ENCODE measurements at places on chromosomes 3 and 15. TPM values are rescaled to one million over a fixed set of nuclear protein-coding genes. Genes with fewer than 3 reads are reported as not detected.

DNA sequence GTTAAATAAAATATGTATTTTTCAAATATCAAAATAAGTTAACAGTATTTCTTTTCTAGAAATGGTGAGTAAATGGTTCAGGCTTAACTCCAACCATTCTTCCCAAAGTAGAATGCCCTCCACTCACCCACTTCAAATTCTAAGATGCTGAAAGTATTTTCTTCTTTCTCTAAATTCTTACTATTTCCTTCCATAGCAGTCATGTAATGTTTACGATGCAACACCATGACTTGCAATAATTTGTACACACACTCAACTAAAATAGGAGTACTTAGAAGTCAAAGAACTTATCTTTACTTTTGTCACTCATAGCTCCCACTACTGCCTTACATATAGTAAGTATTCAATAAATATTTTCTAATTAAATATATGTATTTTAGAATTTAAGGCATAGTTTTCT, 65.0 kb downstream of the AQR start:
- no peak overlapping the region for H3K4me3 ChIP-seq
- H3K27ac ChIP-seq: no peak overlapping the region
- no peaks in the 10 kb centered on the region for H3K4me1 ChIP-seq
- DNase-seq: no peak

GRCh38 chr3:16320711-16321110, 55.7 kb downstream of the OXNAD1 start:
- H3K27me3 ChIP-seq: no peaks in the 10 kb centered on the region
- no peak overlapping the region for H3K27ac ChIP-seq
- H3K36me3 ChIP-seq: no peaks in the 10 kb centered on the region
- no peaks in the 10 kb centered on the region for H3K4me1 ChIP-seq
- no peak for DNase-seq

GRCh38 chr3:53226142-53226840, 29.5 kb downstream of the TKT start:
- DNase-seq: no peak
- no peak overlapping the region for H3K4me3 ChIP-seq
- no peak overlapping the region for H3K27ac ChIP-seq
- no peaks in the 10 kb centered on the region for H3K36me3 ChIP-seq

DNA sequence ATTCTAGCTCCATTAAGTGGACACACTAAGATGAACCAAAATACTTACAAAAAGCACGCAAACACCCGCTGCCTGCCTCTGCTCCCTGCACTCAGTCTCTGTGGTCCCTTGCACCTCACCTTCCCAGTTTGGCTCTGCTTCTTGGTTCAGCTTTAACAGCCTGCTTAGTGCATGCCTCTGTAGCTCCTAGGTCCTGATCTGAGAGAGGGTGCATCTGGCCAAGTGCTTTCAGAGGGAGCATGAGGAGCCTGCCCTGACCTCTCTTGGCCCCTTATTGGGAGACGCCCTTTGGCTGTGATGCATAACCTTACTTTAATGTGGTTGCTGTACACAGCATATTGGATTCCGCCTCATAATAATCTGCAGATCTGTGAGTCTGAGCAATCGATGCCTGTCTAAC, 21.2 kb upstream of the ATP10A start:
- no peak overlapping the region for H3K4me3 ChIP-seq
- H3K36me3 ChIP-seq: no peaks in the 10 kb centered on the region
- H3K27ac ChIP-seq: no peak overlapping the region
- H3K4me1 ChIP-seq: no peaks in the 10 kb centered on the region
- no peaks in the 10 kb centered on the region for H3K27me3 ChIP-seq
- no peak for DNase-seq

DNA sequence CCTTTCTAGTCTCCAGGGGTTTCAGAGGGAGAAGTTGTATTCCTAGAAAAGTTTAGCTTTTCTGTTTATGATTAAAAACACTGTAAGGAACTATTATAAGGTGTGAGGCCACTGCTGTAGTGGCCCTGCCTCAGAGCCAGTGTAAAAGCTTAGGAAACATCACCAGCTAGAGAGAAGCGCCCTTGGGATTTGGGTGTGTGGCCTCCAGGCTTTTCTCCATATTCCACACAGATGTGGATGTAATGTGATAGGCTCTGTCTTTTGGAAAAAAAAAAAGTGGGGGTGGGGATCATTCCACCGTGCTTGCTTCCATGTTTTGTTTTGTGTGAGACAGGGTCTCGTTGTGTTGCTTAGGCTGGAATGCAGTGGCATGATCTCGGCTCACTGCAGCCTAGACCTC, 13.9 kb downstream of the SEC61A1 start:
- H3K4me3 ChIP-seq: no peak overlapping the region
- no peak overlapping the region for H3K27ac ChIP-seq
- H3K36me3 ChIP-seq: no peaks in the 10 kb centered on the region
- H3K4me1 ChIP-seq: no peaks in the 10 kb centered on the region
- no peak for DNase-seq

DNA sequence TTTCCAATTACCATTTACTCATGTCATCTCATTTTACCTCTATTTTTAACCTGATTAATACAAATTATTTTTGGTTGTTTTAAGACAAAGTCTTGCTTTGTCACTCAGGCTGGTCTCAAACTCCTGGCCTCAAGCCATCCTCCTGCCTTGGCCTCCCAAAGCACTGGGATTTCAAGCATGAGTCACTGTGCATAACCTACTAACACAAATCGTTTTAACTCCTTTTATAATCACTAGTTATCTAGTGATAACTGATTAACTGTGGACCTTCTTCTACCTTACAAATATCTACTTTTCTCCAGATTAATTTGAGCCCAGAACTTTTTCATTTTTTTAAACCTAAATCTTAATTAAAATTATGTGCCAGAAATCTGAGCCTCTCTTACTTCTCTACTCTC, 4.6 kb downstream of the ATP13A3 start:
- DNase-seq: no peak
- H3K4me3 ChIP-seq: no peak overlapping the region
- peaks cover 4% of the 10 kb centered on the region for H3K4me1 ChIP-seq
- H3K27ac ChIP-seq: no peak overlapping the region

Gene CAND2
- 11.4 TPM for total RNA-seq

Gene GOLGA8T
- not detected for total RNA-seq

Gene DNAH12
- 0.45 TPM for total RNA-seq

Gene GOLIM4
- 28.5 TPM for total RNA-seq

Gene CAPN3
- 19.1 TPM for total RNA-seq

Gene SLC2A2
- total RNA-seq: 0.18 TPM

Gene CHRNA7
- total RNA-seq: 1.8 TPM

Measured in ovary (tissue), 10 donors.